ENCODE measurements at places on chromosomes 13 and 19. TPM values are rescaled to one million over a fixed set of nuclear protein-coding genes. Genes with fewer than 3 reads are reported as not detected.

- DNase-seq = no peak
Measured at GRCh38 chr19:29805031-29805965, 6.5 kb upstream of the CCNE1 start.

GRCh38 chr19:23795462-23795861 lies 36.8 kb upstream of the ZNF681 start:
- no peak for DNase-seq

Gene OSCAR
- total RNA-seq = 0.96 TPM

Gene NOVA2
- total RNA-seq = 3.8 TPM

GRCh38 chr13:20658451-20659040 lies 45.0 kb upstream of the IL17D start:
- DNase-seq = no peak

DNA sequence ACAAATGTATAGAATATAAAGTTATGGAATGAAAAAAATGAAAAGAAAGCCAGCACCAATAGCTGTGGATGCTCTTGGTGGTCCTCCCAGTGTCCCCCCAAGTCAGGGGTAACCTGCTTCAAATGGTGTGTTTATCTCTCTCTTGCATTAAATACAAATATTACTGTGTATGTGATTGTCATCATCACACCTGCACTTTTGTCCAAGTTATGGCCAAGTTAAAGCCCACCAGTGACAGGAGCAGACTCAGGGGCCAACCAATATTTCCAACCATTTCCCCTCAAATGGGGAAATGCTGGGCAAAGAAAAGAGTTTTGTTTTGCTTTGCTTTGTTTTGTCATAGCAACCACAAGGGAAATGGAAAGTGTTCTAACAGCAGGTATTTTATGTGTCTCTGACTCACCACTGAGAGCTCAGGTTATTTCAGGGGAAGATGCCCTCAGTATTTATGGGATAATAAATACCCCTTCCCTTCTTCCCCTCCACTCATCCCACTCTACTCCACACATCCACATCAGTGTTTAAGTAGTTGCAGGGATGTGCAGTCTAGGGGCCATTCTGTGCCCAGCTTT lies 133.6 kb downstream of the COL4A1 start:
- DNase-seq = no peak

Gene WDR87
- total RNA-seq = not detected

DNA sequence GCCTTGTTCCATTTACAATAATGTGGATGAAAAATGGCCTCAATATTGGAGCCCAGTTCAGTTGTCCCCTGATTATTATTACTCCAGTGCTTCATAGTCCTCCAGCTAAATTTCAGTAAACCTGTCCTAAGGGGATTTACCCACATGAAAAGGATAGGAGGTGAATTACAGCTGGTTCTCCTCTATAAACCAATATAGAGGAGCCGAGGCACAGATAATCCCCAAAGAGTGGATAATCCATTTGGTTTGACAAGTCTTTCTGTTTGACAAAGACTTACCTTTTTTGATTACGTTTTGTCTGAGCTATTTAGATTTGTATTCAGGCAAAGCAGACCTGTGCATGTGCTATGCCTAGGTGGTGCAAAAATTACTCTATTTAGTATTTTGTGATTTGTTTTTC lies 2.7 kb downstream of the CNMD start:
- no peak for DNase-seq

DNA sequence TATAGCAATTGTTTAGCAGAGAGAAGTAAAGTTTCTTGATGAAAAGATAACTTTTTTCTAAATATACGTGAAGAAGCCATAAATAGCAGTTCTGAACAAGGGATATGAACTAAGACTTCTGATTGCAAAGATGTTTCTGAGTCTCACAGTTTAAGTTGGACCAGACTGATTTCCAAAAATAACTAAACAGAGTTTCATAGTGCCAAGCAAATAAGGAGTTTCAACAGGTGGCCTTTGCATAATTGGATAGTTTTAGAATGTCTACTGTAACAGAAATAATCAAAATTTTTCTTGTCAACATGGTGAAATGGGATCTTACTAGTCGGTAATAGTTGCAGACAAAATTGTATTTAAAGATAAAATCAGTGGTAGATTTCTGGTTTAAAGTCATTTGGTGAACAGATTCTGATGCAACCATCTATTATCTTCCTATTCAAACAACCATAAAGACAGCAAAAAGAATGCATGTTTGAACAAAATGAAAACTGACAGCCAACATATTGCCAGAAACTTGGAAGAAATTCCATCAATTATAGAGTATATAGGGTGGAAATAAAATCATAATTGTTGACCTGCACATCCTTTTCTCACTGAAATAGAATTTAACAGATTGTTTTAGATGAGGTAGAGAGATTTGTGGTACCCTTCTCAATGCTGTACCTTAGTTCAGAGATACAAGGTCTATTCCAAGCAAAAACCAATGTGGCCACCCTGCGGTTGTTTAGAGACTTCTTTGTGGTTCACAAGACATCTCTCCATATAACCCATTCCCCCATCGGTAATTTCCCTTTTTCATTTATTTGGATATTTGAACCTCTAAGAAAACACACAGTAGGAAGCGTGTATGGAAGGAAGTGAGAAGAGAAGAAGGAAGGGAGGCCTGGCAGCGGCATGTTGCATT lies 275.3 kb downstream of the COG6 start:
- DNase-seq = no peak

DNA sequence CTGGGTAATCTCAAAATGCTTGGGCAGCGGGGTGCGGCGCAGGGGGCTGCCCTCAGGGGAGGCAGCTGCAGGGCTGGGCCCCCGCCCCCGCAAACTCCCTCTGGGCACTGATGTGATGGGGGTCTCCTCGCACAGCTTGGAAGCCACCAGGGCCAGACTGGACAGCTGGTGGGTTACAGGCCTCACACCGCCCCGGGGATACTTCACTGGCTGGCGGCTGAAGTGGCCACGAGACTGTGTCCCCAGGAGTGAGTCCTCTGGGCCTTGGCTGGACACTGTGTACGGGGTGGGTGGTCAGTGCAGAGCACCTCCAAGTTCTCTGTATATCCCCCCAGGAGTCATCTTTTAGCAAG lies 2.0 kb upstream of the LPAR2 start:
- DNase-seq = no peak

Gene ZNF274
- total RNA-seq = 24.8 TPM

DNA sequence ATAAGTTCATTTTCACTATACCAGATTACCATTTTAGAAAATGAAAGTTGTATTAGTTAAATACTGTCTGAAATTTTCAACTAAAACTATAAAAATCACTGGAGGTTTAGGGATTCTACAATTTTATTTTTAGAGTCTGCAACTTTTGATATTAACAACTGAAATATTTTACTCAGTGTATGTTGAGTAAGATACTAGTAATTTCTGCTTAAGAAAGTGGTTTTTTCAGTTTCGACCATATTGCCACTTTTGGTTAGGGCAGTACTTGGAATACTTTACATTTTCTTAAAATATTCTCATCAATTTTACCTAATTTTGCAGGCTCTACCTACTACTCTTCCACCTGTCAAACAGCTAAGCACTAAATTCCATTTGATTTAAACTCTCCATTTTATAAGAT lies 59.6 kb downstream of the KCNRG start:
- DNase-seq = no peak

DNA sequence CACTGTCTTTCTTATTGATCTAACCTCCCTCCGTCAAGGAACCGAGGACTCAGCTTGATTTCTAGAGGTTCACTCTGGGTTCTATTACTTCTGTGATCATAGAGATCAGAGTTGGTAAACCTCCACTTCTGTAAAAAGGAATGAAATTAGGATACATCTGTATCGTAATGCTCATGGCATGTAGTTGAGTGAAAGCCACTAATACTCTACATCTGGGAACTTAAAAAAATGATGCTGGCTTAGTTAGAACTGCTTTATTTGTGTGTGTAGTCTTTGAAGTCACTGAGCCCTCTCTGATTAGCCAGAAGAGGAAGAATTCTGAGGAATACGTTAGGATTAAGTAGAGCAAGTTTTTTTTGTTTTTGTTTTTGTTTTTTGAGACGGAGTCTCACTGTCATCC lies 140.8 kb downstream of the GGACT start:
- DNase-seq = no peak

GRCh38 chr13:21823949-21824348 lies 153.1 kb downstream of the FGF9 start:
- no peak for DNase-seq

- no peak for DNase-seq
Measured at GRCh38 chr19:50239921-50240590, 36.6 kb downstream of the MYH14 start.

DNA sequence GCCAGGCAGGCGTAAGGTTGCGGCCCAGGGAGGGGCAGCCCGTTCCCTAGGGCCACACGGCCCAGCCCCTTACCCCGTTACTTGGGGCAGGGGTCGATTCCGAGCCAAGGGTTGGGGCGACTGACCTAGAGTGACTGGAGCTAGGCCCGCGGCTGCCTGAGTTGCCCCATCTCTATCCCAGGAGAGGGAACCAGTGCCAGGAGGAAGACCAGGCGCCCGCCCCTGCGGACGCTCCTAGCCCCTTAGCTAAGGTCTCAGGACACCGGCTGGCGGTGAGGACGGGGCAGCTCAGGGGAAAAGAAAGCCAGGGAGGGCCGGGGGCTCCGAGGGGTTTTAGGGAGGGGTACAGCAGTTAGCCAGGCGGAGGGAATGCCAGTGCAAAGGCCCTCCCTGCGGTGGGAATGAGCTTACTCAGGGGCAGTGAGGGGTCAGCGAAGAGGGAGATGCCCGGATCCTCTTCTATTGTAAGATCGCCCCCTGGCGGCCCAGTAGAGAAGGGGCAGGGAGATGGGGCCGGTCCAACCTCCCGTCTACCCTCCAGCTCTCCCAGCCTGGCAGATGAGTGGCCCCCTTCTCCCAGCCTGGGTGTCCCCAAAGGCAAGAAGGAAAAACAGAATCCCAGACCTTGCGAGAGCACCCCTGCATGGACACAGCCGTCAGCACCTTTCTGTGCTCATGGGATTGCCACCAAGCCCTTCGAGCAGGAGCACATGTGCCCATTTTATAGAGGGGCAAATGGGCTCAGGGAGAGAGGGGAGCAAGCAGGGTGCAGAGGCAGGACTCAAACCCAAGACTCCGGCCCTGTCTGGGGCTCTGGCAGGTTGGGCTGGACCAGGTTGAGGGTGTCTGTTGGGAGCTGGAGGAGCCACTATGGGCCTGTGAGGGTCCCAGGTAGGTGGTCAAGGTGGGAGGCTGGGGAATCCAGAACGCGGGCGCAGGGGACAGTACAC lies 16.3 kb downstream of the CILP2 start:
- DNase-seq = peak; percentile 71

Gene ZNF296
- total RNA-seq = 0.25 TPM

DNA sequence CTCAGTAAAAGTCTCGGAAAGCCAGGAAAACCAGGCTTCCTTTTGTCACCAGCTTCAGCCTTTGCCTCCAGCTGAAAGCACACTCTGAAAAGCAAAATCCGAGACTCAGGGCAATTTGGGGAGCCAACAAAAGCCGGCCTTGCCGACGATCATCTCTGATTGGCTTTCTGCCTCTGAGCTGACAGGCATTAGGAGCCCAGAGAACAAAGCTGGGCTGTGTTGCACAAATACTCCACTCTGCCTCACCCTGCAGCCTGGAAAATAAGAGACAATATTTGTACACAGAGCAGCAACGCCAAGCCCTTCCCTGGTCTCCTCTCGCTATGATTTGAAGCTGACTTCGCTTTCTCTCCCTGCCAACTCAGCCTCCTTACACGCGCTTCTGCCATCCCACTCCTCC lies 46.9 kb downstream of the CACNA1A start:
- no peak for DNase-seq

DNA sequence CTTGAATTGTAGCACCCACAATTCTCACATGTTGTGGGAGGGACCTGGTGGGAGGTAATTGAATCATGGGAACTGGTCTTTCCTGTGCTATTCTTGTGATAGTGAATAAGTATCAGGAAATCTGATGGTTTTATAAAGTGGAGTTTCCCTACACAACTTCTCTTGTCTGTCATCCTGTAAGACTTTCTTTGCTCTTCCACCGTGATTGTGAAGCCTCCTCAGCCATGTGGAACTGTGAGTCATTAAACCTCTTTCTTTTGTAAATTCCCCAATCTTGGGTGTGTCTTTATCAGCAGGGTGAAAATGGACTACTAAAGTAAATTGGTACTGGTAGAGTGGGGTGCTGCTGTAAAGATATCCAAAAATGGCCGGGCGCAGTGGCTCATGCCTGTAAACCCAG lies 215.6 kb downstream of the LIG4 start:
- DNase-seq = no peak

GRCh38 chr19:51020988-51021651 lies 1.6 kb upstream of the KLK10 start:
- no peak for DNase-seq

Gene ZNF486
- 3.3 TPM for total RNA-seq

Gene KLC3
- not detected for total RNA-seq

DNA sequence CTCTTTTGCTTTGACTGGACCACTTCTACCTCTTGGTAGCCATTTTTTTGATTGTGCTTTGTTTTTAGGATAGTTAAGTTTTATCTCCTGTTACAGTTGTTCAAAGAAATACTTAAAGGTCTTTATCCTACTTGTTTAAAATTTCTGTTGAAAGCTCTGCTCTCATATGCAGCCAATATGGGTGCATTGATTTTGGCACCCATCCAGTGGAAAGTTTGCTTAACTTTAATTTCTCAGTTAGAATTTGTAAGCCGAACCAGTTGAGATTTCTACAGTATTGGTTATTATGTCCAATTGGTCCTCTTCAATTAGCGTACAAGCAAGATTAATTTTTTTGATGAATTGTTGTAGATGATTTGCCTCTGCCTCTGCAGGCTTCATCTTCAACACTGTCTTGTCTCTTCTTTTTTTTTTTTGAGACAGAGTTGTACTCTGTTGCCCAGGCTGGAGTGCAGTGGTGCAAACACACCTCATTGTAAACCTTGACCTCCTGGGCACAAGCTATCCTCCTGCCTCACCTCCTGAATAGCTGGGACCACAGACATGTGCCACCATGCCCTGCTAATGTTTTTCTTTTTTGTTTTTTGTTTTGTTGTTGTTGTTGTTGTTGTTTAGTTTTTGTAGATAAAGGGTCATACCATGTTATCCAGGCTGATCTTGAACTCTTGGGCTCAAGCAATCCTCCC lies 65.3 kb downstream of the MAB21L1 start:
- no peak for DNase-seq

- no peak for DNase-seq
Measured at GRCh38 chr13:95195146-95195545, 106.1 kb downstream of the ABCC4 start.

- no peak for DNase-seq
Measured at GRCh38 chr13:72970956-72971355, 87.8 kb upstream of the KLF5 start.

Data from right cardiac atrium (tissue), 5 donors.